ENCODE measurements at places on chromosomes 2 and 18.
A peak's percentile ranks its signal among the peaks of the same experiment; 100 is the strongest.

DNA sequence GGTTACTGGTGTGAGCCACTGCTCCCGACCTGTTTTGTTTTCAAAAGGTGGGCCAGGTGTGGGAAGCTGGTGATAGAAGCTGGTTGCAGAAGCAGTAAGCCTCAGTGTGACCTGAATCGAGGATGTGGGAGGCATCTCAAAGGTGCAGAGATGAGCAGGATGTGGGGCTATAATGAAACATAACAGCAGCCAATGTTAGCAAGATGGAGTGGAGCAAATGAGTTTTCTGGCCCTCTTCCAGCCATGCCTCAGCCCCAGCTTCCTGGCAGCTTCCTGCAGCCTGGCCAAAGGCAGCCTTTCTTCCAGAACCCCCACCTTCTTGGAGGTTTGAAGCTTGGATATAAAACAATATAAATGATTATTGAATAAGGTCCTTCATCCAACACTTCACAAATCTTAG is 184.8 kb downstream of the NCK2 start:
- DNase-seq, result peak; percentile 25

GRCh38 chr18:44537526-44537925 is 143.2 kb upstream of the SETBP1 start:
- DNase-seq, result no peak

DNA sequence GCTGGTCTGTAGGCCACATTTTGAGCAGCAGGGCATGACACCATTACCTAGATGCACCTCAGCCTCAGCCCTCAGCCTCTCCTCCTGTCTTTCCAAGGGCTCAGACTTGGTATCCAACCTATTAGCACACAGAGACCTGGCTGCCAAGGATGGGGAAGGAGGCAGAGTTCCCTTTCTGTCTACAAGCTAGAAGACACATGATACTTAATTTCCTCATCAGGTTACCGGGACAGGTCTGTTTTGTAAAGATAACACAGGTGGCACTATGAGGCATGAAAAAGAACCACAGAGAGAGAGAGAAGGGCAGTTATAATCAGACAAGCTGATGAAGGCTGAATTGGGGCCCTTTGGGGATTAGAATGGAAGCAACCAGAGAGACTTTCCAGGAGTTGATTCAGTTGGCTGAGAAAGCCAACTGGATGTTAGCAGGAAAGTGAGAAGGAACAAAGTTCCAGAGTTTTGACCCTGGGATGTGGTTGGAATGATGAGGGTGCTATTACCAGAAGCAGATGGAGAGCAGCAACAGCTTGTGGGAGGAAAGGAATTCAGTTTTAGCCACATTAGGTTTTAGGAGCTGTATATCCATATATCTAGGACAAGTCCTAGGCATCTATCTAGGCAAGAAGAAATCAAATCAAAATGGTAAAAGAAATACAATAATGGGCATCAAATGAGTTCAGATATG is 46.0 kb upstream of the RMND5A start:
- DNase-seq, result no peak

- DNase-seq, result no peak
These were observed 147.0 kb upstream of the OSR1 start for GRCh38 chr2:19505199-19506136.

- DNase-seq, result no peak
These were observed 771.7 kb downstream of the CPS1 start for GRCh38 chr2:211328126-211328525.

- no peak for DNase-seq
These were observed 37.0 kb downstream of the TMEFF2 start for GRCh38 chr2:192157776-192158175.

DNA sequence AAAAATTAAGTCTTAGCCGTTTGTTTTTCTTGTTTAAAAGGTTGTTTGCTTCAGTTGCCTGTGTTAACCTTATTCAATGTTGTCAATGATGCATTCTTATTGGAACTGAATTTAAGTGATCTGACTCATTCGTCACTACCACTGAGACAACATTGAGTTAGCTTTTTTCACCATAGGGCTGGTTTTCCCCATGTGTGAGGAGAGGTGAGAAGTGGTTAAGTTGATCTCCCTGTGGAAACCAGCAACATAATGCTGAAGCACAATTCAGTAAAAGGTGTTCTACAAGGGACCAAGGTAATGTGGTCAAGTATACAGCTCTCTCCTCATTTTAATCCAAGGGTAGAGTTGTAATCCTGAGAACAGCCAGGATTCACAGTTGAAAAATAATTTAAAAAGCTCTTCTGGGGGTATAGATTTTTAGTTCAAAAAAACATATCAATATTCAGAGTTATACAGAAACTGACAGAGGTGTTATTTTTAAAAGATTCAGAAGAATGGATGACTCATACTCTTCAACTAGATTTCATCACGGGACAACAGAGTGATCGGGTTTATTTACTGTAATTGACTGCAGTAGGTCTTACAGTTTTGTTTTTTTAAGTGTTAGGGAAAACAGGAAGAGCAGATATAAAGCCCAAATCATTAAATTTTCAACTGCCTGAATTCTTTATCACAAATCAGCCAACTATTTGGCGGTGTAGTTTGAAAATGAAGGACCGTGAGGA is 12.6 kb downstream of the NOP58 start:
- DNase-seq, result no peak

- DNase-seq, result no peak
These were observed at the start of gene OSR1 for GRCh38 chr2:19358242-19359020. TSS of gene OSR1 (minus strand) at chr2:19358623. CDS start at chr2:19353805, 4,818 bp downstream.

DNA sequence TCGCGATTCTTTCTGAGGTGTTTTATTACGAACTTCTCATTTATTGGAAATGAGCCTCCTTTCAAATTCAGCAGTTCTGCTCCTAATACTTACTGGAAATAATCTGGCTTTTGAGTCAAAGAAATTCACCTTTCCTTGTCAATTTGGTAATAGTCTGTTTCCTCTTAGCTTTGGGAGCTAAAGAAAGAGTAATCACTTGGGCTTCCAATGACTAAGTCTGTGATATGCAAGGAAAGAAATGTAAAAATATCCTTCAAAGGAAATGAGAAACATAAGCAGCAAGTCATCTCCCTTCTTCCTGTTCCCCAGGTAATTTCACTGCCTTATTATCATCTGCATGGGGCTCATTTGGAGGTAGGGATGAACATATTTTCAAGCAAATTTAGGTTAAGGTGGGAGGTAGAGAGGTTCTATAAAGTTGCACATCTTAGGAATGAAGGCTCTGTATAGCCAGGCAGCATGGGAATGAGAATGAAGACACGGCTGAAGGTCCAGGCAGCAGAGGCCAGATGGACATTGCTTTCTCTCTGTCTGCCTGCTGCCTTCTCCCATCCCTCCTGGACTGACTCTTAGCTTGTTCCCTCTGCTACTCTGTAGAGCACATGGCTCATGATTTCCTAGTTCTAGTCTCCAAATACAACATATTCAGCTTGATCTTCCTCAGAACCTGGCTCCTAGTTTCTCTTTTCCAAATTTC is 1.0 kb downstream of the SPP2 start:
- DNase-seq, result no peak

DNA sequence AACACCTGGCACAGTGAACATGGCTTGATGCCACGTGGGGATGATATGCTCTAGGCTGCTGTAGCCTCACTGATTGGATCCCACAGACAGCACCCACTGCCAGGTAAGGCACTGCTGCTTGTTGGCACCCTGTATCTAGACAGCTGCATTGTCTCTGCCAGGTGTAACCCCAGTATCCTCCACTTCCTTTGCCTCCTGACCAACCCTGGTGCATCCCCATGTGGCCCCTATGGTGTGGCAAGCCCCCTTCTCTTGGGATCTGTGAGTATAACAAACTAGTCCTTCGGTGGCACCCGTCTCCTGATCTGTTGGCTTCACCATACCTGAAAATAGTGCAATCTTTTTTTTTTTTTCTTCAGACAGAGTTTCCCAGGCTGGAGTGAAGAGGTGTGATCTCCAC is 11.1 kb downstream of the TEX51 start:
- no peak for DNase-seq

- no peak for DNase-seq
These were observed 27.7 kb downstream of the SLC66A3 start for GRCh38 chr2:11182951-11183350.

DNA sequence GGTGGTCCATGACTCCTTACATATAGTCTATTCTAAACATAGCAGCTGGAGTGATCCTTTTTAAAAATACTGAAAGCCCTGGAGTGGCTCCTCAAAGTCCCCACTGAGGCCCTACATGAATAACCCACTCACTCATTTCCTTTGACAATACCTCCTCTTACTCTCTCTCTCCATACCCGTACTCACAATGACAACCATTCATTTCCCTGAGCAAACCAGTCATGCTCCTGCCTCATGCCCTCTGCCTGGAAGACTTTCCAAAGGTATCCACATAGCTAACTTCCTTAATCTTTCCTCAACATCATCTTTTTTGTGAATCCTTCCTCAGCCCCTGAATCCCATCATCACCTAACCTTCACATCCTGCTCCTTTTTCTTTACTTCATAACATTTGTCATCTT is 102.6 kb downstream of the BAZ2B start:
- no peak for DNase-seq

DNA sequence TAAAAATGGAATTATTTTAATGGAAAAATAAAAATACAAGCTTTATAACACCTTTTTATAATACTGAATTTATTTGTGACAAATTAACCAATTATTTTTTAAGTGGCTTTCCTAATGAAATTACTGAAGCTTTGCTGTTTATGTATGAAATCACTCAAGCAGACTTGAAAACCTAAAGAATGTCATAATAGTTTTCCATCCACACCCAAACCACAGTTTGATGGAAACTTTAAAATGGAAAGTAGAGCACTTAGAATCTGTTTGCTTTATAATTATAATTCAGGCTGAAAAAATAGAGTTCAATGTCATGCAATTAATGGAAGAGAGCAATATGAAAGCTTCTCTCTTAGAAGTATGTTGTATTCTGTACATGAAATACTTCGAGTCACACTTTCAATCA is 31.6 kb upstream of the WDR75 start:
- no peak for DNase-seq

DNA sequence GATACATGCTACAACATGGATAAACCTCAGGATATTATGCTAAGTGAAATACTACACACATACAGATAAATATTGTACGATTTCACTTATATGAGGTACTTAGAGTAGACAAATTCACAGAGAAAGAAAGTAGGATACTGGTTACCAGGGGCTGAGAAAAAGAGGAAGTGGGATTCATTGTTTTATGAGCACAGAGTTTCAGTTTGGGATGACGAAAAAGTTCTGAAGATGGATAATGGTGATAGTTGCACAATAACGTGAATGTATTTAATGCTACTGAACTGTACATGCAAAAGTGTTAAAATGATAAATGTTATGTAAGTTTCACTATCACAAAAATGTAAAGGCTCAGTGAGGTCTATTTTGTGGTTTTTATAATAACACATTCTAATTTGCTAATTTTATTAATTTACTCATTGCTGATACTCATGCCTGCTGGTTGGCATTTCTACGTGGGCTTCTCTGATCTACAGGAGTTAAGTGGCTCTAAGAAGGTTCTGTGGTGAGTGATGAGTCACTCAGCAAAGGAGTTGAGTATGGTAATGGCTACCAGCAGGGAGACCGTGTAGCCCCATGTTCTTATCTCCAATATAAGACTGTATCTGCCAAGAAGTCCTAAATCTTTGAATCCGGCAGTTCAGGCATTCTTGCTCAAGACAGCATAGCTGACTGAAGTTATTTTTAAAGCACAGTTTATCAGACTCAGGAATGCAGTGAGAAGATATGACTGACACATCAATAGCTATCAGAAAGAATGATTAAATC is 41.1 kb downstream of the UPP2 start:
- DNase-seq, result no peak

GRCh38 chr2:200104015-200104414 is 148.6 kb downstream of the MAIP1 start:
- DNase-seq, result no peak

DNA sequence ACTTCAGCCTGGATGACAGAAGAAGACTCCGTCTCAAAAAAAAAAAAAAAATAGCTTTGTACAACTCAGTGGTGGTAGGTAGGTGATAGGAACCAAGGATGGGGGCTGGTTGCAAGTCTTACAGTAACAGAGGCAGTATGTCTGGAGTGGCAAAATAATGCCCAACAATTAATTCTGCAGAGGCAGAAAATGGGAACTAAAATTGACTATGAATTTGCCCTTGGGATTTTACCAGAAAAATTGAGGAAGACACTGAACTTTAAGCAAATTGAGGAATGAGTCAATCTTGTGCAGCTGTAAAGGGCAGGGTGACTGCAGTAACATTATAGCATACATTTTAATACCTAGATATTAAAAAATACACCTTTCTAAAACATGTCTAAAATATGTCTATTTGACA is 292.1 kb upstream of the FBXO11 start:
- no peak for DNase-seq

DNA sequence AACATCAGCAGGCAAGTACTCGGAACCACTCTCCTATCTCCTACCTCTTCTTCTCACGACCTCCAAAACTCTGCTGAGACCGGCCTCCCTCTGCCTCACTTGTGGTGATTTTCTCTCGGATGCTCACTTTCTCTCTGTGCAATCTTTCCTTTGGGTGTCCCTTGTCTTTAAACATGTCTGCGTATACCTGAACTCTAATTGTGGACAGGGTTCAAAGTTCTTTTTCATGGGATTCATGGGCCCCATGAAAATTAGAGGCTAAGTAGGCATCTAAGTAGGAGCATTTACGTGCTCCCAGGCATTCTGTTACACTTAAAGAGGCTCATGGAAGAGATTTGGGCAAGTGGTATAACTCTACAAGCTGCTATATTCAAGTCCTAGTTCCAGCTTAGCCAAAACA is 2.1 kb upstream of the PPP1CB start:
- DNase-seq, result no peak

DNA sequence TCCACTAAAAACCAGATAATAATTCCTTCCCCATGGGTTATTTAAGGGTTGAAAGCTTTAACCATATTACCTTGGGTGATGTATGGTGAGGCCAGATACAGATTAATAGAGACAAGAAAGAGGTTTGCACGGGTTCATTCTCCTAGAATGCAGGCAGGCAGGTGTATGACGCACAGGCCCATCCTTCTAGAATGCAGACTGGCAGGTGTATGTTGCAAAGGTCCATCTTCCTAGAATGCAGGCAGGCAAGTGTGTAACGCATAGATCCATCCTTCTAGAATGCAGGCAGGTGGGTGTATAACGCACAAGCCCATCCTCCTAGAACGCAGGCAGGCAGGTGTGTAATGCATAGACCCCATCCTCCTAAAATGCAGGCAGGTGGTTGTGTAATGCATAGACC is 3.9 kb downstream of the RSAD2 start:
- DNase-seq, result no peak

- DNase-seq, result no peak
These were observed 138.4 kb downstream of the OTX1 start for GRCh38 chr2:63189026-63189425.

- DNase-seq, result no peak
These were observed 38.0 kb downstream of the DNMT3A start for GRCh38 chr2:25303633-25304236.

DNA sequence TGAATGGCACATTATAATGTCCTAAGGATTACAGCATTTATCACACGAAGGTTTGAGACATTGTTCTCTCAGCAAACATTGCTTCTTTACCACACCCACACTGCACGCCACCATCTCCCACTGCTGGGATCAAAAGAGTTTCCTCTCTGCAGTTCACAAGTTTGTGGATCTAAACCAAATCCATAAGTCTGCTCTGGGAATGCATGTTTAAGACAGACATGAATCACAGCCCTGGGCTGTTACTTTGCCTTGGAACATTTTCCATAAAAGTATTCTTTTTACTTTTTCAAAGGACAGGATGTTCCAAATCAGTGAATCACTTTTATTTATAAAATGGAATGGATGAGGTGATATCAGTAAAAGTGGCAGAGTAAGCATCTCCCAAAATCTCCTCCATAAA is 36.1 kb downstream of the STPG4 start:
- no peak for DNase-seq

Measured in activated T-cell treated with anti-CD3 and anti-CD28 coated beads for 48 hours (primary cell).